ENCODE measurements at places on chromosomes 16 and 17.

GRCh38 chr16:60077861-60078260 is 1343.7 kb upstream of the GOT2 start:
- no peak for DNase-seq

DNA sequence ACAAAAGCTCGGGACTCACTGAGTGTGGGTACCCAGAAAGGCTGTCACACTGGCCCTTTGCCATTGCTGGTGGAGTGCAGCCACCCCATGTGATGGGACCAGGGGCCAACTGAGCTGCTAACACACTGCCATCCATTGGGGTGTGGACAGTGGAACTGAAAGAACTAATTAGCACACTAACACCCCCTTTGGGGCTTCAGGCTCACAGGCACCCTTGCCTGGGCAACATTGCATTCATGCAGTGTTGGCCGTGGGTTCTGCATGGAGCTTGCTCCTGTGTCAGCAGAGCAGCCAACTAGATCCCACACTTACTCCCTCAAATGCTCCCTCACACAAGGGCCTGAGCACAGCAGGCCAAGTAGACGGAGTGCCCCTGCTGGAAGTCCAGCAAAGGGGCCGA is 476.0 kb upstream of the ASIC2 start:
- DNase-seq, result no peak

DNA sequence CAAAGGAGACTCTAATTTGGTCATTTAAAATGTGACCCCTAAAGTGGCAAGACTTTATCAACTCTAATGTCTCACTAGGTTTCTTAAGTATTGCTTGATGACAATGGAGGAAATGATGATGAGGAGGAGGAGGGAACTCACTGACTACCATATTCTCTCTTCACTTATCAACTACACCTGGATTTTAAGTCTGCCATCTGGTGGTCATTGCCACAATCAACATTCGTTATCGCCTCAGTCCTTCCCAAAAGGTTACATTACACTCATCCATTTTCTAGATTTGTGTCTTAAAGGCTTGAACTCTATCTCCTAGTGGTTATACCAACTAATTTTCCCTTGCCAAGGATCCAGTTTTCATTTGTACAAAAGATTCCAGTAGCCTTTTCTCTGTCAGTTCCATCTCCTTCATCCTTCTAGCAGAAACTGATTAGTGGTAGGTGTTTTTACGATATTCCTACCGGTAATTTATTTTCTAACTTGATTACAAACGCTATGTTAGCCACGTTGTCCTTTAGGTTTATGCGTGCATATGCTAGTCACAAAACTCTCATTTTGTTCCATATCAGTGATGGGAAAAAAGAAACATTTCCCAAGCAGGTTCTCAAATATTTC is 114.6 kb upstream of the NOG start:
- DNase-seq, result peak; percentile 42

DNA sequence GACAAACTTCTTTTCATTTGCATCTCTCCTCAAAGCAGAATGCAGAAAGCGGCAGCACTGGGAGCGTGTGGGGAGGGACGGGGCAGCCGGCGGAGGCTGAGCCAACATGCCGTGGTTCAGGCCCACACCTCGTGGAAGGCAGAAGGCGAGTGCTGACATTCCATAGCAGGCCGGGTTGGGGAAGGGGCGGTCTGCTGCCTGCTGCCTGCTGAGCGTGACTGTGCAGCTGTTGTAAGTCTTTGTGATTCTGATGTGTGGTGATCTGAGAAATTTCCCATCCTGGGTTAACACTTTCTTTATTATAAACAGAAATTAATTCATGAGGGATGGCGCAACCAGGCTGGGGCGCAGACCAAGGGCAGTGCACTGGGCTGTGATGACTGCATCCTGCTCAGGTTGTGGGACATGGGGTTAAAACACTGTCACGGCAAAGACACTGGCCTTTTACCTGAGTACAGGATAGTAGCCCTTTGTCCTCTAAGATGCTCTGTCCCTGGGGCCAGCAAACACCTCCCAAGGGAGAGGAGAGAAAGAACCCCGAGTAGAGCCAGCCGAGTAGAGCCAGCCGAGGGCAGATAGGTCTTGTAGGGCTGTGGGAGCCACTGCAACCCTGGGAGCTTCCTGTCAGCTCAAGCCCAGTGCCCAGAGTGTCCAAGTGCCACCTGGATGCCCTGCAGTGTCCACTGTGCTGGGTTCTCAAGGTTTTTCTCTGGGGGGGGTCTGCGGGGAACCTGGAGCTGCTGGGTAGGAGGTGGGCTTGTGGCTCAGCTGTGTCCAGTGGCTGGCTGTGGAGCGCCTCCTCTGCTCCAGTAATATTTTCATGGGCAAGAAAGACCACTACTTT is 8.8 kb upstream of the DNASE1 start:
- DNase-seq, result peak; percentile 21

DNA sequence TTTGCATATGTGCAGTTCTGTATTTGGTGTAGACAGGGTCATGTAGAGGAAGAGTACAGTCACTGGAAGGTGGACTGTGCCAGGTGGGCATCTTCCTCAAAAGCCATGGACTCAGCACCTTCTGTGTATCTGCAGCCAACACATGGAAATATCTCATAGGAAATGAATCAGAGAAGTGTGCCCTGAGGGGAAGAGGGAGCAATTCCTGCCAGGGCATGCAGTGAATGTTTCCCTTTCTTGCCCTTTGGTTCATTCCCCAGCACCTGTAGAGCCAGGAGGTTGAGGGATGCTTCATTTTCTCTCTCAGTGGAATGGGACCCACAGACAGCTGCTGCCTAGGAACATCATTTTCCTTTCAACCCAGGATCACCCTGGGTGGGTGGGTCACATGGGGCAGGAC is 146.1 kb upstream of the HSBP1 start:
- no peak for DNase-seq

- DNase-seq, result no peak
These were observed 11.3 kb upstream of the CYTH1 start for GRCh38 chr17:78793415-78793814.

- no peak for DNase-seq
These were observed 5.1 kb downstream of the CBX8 start for GRCh38 chr17:79791735-79792161.

- no peak for DNase-seq
These were observed 38.1 kb upstream of the IRX3 start for GRCh38 chr16:54324716-54325115.

GRCh38 chr16:676913-677312 is 1.4 kb downstream of the RHBDL1 start:
- DNase-seq, result peak; percentile 91

DNA sequence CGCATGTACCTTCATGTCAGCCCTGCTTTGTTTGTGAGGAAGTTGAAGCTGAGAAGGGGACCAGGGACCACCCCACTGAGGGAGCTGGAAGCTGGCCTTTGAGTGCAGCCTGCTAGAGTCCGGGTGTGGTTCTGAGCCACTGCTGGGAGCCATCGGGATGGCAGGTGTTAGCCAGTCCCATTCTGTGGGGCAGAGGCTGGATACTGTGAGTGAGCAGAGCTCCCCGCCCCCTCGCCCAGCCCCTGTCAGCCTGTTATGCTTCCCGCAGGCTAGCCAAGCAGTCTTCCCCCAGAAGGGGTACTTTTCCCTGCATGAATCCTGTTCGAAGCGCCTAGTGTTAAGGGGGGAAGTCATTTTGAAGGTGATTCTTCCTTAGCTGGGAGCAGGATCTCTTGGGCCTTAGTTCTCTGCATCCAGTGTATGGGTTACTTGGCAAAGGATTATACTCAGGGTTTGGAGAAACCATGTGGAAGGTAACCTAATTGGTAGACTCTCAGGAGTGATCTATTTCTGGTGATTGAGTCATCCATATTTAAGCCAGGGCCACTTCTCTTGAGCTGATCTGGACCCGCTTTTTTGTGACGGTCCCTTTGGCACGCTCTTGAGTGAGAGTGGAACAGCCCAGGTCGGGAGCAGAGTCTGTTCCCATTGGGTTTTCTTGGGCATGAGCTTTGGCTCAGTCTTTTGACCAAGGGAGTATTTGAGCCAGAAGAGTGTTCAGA is 23.8 kb downstream of the AKAP1 start:
- peak; percentile 70 for DNase-seq

DNA sequence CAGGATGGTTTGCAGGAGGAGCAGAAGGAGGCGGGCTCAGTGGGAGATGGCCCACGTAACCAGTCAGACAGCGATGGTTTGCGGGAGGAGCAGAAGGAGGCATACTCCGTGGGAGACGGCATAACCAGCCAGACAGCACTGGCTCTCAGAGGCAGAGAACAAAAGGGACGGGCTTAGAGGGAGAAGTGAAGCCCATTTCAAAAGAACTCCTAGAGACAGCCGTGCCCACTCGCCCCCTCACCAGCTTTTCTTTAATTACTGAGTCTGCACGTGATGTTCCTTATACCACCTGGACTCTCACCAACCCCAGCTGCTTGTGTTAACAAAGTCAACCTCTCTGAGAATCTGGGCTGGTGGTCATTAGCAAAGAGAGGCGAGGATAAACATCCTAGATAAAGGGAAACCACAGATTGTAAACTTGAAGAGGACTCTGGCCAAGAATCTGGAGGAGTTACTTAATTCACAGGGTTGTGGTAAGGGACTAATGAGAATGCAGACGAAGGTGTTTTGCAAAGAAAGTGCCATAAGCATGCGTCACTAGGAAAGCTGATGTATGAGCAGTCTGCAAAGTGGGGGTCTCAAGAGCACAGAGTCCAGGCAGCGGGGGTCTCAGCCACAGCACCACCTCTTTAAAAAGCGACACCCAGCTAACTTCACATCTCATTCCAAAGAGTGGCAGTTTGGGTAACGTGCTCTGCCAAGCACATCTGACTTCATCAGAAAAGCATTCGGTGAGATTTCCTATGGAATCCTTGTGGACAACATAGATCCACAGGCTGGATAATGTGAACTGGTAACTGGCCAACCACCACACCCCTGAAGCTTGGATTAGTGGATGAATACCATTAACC is 51.7 kb downstream of the NXN start:
- DNase-seq, result peak; percentile 86

GRCh38 chr17:29847527-29848400 is 82.3 kb downstream of the SSH2 start:
- DNase-seq, result no peak

DNA sequence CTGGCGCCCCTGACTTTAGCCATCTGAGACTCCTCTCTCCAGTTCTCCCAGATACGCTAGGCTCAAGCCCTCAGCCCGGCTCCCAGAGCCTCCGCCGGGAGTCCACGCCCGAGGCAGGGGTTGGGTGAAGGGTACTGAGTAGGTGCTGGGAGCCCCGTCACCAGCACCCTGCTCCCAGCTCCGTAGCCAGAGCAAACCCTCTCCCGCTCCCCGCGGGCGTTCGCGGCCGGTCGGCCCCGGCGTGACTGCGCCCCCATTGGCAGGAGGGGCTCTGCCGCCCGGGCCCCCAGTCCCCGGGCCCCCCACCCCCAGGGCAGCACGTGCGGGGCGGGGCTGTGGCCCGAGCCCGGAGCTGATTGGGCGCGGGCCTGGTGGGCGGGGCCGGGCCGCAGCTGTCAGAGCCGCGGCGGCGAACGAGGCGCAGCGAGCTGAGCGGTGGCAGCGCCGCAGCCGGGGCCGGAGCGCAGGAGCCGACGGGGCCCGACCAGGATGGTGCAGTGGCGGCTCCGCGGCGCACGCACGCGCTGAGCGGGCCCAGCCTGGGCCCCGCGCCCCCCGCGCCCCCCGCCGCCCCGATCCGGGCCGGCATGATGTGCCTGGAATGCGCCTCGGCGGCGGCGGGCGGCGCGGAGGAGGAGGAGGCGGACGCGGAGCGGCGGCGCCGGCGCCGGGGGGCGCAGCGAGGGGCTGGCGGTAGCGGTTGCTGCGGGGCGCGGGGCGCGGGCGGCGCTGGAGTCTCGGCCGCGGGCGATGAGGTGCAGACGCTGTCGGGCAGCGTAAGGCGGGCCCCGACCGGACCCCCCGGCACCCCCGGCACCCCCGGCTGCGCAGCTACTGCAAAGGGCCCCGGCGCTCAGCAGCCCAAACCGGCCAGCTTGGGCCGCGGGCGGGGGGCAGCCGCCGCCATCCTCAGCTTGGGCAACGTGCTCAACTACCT is at the start of gene SPNS2:
TSS of gene SPNS2 (plus strand) at position 421 of the 937 bp plus-strand sequence. CDS start at position 588, 167 bp downstream.
- peak; percentile 78 for DNase-seq

GRCh38 chr16:66687906-66688625 is 8.5 kb downstream of the CMTM4 start:
- DNase-seq, result no peak

GRCh38 chr16:87057211-87057881 is 259.8 kb downstream of the C16orf95 start:
- no peak for DNase-seq

DNA sequence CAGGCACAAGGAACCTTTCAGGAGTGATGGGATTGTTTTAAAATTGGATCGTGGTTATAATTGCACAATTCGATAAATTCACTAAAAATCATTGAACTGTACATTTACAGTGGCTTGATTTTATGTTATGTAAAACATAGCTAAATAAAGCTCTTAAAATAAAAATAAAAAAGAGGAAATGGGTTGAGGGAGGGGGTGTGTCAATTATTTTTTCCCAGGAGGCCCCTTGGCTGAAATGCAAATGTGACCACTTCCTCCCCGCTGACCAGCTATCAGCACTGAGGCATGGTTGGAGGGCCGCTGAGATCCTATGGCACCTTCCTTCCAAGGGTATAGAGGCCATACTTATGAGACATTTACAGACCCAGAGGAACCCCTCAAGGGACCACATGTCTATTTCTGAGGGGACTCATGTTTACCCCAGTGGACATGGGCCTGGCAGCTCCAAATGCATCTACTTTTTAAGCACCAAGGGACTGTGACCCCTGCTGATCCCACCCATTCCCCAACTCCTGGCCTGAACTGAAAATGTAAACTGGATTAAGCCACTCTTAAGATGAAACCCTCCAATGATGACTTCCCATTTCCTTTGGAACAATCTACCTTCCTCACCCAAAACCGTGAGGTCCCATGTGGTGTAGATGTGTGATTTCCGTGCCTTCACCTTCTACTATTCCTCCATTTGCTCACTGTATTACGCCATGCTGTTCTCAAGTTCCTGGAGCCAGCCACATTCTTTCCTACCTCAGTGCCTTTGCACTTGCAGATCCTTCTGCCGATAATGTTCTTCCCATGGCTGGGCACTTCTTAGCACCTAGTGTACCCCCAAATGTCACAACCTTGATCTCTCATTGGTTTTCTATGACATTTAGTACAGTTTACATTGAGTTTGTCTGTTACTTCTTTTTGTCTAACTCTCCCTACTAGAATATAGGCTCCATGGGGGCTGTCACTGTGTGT is 2.8 kb upstream of the IL21R start:
- no peak for DNase-seq

DNA sequence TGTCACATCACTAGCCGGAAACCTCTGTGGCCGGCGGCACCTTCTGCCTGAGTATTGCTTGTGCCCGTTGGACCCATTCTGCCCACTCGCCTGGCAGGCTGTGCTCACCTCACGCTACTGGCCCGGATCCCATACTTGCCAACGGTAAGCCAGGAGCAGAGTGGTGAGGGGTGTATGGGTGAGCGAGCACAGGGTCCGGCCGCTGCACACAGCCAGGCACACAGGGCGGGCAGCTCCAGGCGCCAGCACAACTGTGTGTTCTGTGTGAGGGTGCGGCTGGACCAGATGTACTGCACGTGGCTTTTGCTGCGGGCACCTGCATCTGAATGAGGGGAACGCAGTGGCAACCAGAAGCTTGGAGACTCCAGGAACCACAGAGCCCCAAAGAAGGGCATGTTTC is 455.7 kb downstream of the CDH8 start:
- DNase-seq, result no peak

Measured in SW480 (cell line).